ENCODE measurements at places on chromosomes 2 and 18.

DNA sequence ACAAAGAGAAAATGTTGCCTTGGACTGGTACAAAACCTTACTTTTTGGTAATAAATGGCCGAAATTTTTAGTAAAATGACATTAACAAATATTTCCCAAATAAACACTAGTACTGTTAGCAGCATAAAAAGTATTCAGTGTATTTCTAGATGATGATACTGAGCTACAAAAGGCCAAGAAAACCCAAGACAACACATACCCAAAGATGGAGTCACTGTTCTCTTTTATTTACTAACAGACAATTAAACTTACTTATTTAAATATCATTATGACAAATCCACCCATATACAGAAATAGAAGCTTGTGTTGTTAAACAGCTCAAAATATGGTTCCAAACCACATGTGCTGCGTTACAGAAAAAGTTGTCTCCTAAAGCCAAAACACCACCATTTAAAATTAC, 239.9 kb downstream of the ZEB2 start:
- DNase-seq: no peak

- DNase-seq: no peak
These were observed 124.8 kb downstream of the DTNA start for GRCh38 chr18:34834897-34835296.

- DNase-seq: no peak
These were observed 306.4 kb downstream of the TSN start for GRCh38 chr2:122061831-122062230.

- no peak for DNase-seq
These were observed 47.6 kb upstream of the PTH2R start for GRCh38 chr2:208358758-208359631.

GRCh38 chr2:180905461-180905860, 74.9 kb upstream of the UBE2E3 start:
- DNase-seq: no peak

GRCh38 chr18:75109819-75110218, 99.1 kb downstream of the PTGR3 start:
- DNase-seq: no peak

GRCh38 chr2:48589170-48589767, 28.4 kb upstream of the GTF2A1L start:
- peak; percentile 40 for DNase-seq

- peak; percentile 34 for DNase-seq
These were observed 53.2 kb downstream of the SETBP1 start for GRCh38 chr18:44733754-44734465.

- peak; percentile 18 for DNase-seq
These were observed 218.7 kb downstream of the RBM43 start for GRCh38 chr2:151042964-151043363.

- DNase-seq: peak; percentile 74
These were observed 32.7 kb upstream of the PRLH start for GRCh38 chr2:237533668-237534161.

- DNase-seq: no peak
These were observed 193.2 kb downstream of the INO80D start for GRCh38 chr2:205892665-205893259.

DNA sequence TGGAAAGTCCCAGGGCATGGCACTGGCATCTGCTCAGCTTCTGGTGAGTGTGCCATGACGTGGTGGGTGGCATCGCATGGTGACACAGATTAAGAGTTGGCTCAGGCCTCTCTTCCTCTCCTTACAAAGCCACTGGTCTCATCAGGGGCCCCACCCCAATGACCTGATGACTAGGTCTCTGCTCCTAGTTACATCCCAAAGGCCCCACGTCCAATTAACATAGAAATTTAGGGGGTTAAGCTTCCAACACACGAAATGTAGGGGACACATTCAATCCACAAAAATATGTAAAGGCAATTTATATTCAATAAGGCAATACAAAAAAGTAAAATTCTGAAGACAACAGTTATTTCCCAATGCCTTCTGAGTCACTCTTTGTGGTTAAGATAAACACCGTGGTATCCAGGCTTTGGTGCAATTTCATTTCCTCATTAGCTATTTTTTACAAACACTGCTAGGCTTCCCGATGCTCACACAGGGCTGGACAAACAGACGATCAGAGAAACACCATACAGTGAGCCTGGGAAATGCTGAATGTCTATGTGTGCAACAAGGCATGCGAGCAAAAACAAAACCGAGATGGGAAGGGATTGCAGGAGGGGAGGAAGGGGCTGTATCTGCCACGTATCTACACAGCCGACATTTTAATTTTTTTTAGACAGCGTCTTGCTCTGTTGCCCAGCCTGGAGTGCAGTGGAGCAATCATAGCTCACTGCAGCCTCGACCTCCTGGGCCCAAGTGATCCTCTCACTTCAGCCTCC, 67.2 kb downstream of the MBP start:
- DNase-seq: peak; percentile 90

DNA sequence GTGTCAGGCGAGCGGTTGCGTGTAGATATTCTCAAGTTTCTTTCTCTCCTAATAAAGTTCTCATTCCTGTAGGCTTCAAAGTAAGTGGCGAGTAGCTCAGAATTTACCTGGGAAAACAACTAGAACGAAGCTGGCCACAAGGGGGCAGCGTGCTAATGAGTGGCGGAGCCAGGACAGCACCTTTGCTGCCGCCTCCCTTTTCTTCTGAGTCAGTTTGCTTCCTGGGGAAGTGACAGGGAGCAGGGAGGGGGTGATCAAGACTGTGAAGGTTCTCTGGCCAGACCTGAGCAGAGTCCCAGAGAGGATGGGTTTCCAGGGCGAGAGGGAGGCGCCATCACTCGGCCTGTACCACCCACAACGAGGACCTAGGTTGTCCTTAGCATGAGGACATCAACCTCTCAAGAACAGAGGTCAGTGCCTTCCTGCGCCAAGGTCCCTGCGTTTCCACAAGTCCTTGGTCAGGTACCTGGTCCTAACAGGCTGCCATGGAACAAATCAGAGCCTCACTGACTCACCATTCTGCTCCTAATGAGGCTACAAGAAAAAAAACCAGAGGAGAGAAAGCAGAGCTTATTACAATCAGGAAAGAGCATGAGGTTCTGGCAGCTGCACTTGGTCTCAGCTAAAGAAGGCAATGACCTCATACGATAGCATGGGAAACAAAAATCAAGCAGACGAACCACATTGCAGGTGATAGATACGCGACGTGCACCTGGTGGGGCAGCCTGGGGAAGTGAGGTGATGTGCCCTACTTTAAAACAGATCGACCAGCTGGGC, 98.7 kb downstream of the PLB1 start:
- peak; percentile 96 for DNase-seq

DNA sequence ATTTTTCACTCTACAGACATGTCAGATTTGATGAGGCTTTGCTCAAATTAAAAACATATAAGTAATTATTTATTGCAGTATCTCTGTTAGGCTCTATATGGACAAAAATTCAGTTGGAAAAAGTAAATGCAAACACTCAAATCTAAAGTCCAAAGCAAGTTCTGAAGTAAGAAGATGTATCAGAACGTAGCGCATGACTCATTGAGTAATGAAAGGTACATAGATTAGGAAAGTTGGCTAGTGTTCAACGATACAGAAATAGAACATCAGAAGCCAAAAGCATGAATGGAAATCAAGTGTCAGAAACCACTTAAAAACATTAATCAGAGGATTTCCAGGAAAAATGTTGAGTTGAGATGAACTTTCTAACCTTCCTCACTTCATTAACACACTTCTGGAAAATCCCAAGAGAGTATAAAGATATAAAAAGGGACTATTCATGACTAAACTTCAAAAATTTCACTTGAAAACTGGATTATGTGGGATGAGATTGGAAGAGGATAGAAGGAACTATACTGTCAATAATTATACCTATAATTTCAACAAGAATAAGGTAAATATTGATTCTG, 494.1 kb downstream of the LRRTM4 start:
- DNase-seq: no peak

GRCh38 chr2:196322973-196323810, 151.8 kb upstream of the STK17B start:
- no peak for DNase-seq

DNA sequence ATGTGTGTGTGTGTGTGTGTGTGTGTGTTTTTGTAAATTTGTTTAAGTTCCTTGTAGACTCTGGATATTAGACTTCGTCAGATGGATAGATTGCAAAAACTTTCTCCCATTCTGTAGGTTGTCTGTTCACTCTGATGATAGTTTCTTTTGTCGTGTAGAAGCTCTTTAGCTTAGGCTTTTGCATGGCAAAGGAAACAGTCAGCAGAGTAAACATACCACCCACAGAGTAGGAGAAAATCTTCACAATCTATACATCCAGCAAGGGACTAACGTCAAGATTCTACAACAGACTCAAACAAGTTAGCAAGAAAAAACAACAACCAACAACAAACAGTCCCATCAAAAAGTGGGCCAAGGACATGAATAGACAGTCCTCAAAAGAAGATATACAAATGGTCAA, 336.7 kb upstream of the ATP5MC3 start:
- no peak for DNase-seq

- DNase-seq: no peak
These were observed 1.3 kb upstream of the ALPI start for GRCh38 chr2:232454630-232455029.

DNA sequence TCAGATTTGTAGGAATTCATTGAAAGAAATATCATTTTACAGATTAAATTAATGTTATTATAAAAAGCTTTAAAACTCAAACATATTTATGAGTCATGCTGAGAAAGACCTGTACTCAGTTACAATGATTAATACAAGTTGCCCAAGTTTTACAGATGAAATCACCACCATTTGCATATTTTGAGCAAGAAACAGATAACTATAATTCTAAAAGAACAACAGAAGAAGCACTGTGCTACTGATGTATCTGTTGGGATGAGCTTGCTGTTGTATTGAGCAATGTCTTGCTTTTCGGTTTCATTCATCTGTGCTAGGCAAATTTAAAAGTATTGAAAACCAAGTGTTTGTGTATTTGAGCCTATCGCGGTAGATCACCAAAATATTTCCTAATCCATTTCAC, 1589.1 kb upstream of the ZEB2 start:
- peak; percentile 50 for DNase-seq

- DNase-seq: peak; percentile 91
These were observed at the start of the genes COA5 and UNC50 for GRCh38 chr2:98608116-98608961. COA5 (minus strand) TSS chr2:98608512; CDS start chr2:98608405, 107 bp downstream. UNC50 (plus strand) TSS chr2:98608589; CDS start chr2:98609760, 1,171 bp downstream.

DNA sequence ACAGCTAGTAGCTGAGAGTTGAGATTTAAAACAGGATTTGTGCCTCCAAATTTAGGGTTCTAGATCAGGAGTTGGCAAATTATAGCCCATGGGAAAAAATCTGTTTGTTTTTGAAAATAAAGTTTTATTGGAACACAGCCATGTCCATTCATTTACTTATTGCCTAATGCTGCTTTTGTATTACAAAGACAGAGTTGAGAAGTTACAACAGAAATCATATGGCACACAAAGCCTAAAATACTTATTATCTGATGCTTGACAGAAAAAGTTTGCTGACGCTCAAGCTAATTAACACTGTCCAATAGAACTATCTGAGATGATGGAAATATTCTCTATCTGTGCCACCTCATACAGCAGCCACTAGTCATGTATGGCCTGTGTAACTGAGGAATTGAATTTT, 229.1 kb upstream of the RASGRP3 start:
- no peak for DNase-seq

DNA sequence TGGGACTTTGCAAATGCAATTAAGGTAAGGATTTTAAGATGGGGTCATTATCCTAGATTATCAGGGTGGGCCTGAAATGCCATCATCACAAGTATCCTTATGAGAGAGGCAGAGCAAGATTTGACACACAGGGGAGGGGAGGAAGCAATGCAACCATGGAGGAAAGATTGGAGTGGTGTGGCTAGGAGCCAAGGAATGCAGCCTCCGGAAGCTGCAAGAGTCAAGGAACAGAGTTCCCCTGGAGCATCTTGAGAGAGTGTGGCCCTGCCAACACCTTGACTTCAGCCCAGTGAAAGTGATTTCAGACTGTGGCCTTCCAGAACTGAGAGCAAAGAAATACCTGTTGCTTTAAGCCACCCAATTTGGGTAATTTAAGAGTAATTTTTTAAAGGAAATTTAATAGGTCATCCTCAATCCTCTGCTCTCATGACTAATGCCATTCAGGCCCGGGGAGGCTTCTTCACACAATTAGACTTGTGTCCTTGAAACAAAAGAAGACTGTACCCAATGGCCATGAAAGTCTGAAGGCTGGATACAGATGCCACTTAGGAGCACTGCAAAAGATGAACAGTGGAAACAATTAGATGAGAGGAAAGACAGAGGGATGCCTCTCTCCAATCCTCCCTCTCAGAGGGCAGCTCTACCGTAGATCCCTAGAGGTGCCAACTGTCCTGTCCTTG, 250.3 kb upstream of the ID2 start:
- DNase-seq: no peak

- no peak for DNase-seq
These were observed 689.4 kb downstream of the ZEB2 start for GRCh38 chr2:143830476-143830875.

- DNase-seq: no peak
These were observed 3.2 kb upstream of the SERPINE2 start for GRCh38 chr2:224042191-224042696.

- DNase-seq: no peak
These were observed 80.3 kb downstream of the CIB4 start for GRCh38 chr2:26560892-26561291.

DNA sequence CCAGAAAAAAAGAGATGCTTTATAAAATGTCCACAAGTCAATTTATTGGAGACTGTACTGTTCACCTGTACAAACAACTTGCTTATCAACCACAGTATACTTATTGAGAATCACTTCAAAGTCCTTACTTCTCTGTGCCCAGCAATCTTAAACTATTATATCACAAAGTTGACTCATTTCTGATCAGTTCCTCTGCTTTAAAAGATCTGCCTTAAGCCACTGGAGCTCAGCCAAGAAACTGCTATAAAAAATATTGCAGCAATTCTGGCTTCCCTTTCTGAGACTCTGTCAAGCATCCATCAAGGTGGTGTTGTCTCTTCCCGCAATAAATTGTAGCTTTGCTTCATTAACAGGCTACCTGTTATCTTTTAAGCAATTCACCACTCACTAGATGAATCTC, 375.2 kb upstream of the SPHKAP start:
- DNase-seq: peak; percentile 57

DNA sequence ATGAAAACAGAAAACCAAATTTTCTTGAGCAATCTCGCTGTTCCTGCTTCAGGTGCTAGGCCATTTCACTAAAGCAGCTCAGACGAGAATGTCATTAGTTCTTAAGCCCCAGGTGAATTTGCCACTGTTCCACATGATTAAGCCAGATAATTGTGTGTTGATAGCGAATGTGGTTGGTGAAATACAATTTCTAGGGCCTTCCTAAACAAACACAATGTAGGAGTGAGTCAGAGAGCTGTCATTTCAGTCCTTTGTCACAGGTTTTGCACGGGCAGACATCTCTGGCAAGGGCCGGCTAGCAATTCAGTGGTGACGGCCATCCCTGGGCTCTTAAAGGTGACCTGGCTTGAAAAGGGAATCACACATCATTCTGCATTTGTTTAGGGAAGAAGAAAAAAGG, 170.7 kb downstream of the TMEM182 start:
- DNase-seq: peak; percentile 18

DNA sequence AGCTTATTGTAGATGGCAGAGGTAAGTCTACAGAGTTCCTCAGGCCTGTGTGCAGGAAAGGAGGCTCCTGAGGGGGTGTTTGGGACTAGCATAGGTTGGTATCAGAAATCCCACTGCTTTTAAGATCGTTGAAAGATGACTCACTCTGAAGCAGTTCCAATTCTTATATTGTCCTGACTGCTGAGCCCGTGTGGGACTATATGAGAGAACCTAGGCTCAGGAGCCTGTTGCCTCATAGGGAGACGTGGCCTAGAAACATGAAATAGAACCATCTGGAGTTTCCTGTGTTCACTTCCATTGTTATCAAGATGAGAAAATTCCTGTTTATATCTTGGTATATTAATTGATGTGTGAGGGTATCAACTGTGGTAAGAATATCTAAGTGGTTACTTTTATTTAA, 5.7 kb downstream of the CCT7 start:
- no peak for DNase-seq

GRCh38 chr2:27735263-27735904, 36.1 kb upstream of the MRPL33 start:
- DNase-seq: peak; percentile 67

Data from epithelial cell of esophagus (primary cell).